Mononuclear cell (primary cell): ENCODE measurements at places on chromosomes 4 and X. TPM values are rescaled to one million over a fixed set of nuclear protein-coding genes. Genes with fewer than 3 reads are reported as not detected.

NSUN7 gene
- total RNA-seq: 0.73 TPM

LANCL3 gene
- 1.2 TPM for total RNA-seq

TMEM150C gene
- total RNA-seq: 0.21 TPM

CPE gene
- total RNA-seq: 0.10 TPM

CTAG2 gene
- not detected for total RNA-seq

HSFX1 gene
- not detected for total RNA-seq

SPANXB1 gene
- not detected for total RNA-seq

TCEAL5 gene
- total RNA-seq: 0.10 TPM

PNCK gene
- total RNA-seq: 0.52 TPM

NFXL1 gene
- 6.8 TPM for total RNA-seq

SH3RF1 gene
- total RNA-seq: 0.94 TPM

MID1 gene
- total RNA-seq: under 0.01 TPM

NOX1 gene
- total RNA-seq: not detected

ANOS1 gene
- under 0.01 TPM for total RNA-seq

FAM47A gene
- total RNA-seq: not detected

CXXC4 gene
- total RNA-seq: 0.21 TPM

ALPK1 gene
- total RNA-seq: 9.6 TPM

DCX gene
- total RNA-seq: not detected

MEPE gene
- 0.21 TPM for total RNA-seq

CFP gene
- total RNA-seq: 139 TPM

SSX2B gene
- total RNA-seq: not detected

REELD1 gene
- total RNA-seq: 0.31 TPM

SLC25A5 gene
- 177 TPM for total RNA-seq

LRCH2 gene
- not detected for total RNA-seq

MBNL3 gene
- total RNA-seq: 27.4 TPM

STOX2 gene
- under 0.01 TPM for total RNA-seq

AADAT gene
- not detected for total RNA-seq

MAP9 gene
- total RNA-seq: 10.3 TPM

FGFBP2 gene
- total RNA-seq: 84.5 TPM

SPANXN4 gene
- total RNA-seq: not detected

CLIC2 gene
- total RNA-seq: 2.6 TPM

TAF7L gene
- not detected for total RNA-seq

NALF2 gene
- under 0.01 TPM for total RNA-seq

TMEM185A gene
- 5.5 TPM for total RNA-seq

USP53 gene
- 20.1 TPM for total RNA-seq

GPR119 gene
- total RNA-seq: not detected

CSN1S1 gene
- total RNA-seq: not detected

HPGD gene
- total RNA-seq: 10.5 TPM

TNMD gene
- not detected for total RNA-seq

ARMCX6 gene
- total RNA-seq: 15.2 TPM

NUP54 gene
- total RNA-seq: 82.9 TPM

GPC4 gene
- total RNA-seq: under 0.01 TPM

SLC25A31 gene
- not detected for total RNA-seq

GPR82 gene
- total RNA-seq: under 0.01 TPM

ADGRG4 gene
- not detected for total RNA-seq

MAMLD1 gene
- total RNA-seq: 0.10 TPM

CT45A5 gene
- total RNA-seq: not detected

SPANXN1 gene
- total RNA-seq: not detected

EDNRA gene
- total RNA-seq: under 0.01 TPM

CCNA2 gene
- 0.73 TPM for total RNA-seq

SLBP gene
- 61.9 TPM for total RNA-seq

PNMA5 gene
- total RNA-seq: not detected

GPRIN3 gene
- total RNA-seq: 51.6 TPM

SSX3 gene
- not detected for total RNA-seq

MMGT1 gene
- total RNA-seq: 36.6 TPM

MAP7D2 gene
- total RNA-seq: 1.6 TPM
